Peyer's patch (tissue), 4 donors: ENCODE measurements at places on chromosomes 2 and 18. TPM values are rescaled to one million over a fixed set of nuclear protein-coding genes. Genes with fewer than 3 reads are reported as not detected.

- H3K27ac ChIP-seq = no peak overlapping the region
- no peaks in the 10 kb centered on the region for H3K4me1 ChIP-seq
- H3K27me3 ChIP-seq = peaks cover 37% of the 10 kb centered on the region
These were observed 9.0 kb downstream of the EMX1 start for GRCh38 chr2:72926368-72926767.

- no peaks in the 10 kb centered on the region for H3K27me3 ChIP-seq
- DNase-seq = no peak
- no peak overlapping the region for H3K27ac ChIP-seq
- H3K4me3 ChIP-seq = no peak overlapping the region
- H3K36me3 ChIP-seq = no peaks in the 10 kb centered on the region
These were observed 97.4 kb upstream of the NEUROD1 start for GRCh38 chr2:181777734-181778133.

Gene RMND5A
- 26.4 TPM for total RNA-seq

GRCh38 chr18:63111671-63112402, 207.7 kb downstream of the BCL2 start:
- no peak overlapping the region for H3K27ac ChIP-seq
- no peaks in the 10 kb centered on the region for H3K4me1 ChIP-seq
- no peak for DNase-seq
- no peaks in the 10 kb centered on the region for H3K27me3 ChIP-seq

GRCh38 chr18:9612215-9612830, 2.0 kb downstream of the PPP4R1 start:
- no peak overlapping the region for H3K4me3 ChIP-seq
- DNase-seq = peak; percentile 33
- H3K4me1 ChIP-seq = no peaks in the 10 kb centered on the region
- H3K27ac ChIP-seq = no peak overlapping the region
- H3K27me3 ChIP-seq = no peaks in the 10 kb centered on the region
- no peaks in the 10 kb centered on the region for H3K36me3 ChIP-seq

DNA sequence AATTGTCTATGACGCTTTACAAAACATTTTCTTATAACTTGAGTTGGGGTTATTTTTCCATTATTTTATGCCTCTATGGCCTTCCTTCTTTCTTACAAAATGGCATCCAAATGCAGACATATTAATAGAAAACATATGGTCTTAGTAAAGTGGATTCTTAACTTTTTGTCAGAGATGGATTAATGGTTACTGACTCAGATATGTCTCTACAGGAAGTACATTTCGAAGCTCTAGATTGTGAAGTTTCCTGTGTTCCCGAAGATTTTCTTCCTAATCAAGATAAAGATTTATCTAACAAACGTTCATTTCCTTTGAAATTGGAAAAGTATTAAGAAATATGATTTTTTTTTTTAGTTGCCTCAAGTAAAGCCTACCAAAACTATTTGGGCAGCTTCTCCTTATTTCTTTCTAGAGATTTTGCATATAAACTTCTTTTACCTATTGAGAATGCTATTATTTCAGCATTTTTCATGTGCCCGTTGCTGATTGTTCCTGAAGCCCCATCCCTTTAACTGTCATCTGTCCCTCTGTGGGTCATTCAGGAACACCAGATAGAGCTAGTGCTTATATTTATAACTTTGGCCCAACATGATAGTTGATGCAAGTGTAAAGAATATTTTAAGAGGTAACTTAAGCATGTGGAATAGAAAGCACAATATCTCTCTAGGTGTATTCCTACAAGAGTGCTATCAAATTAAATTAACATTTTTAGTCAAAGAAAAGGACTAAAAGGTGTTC, 498.0 kb downstream of the CCDC85A start:
- H3K27ac ChIP-seq = no peak overlapping the region
- H3K27me3 ChIP-seq = no peaks in the 10 kb centered on the region
- no peak for DNase-seq
- H3K4me3 ChIP-seq = no peak overlapping the region
- no peaks in the 10 kb centered on the region for H3K4me1 ChIP-seq

GRCh38 chr2:20213651-20214565, 11.0 kb downstream of the SDC1 start:
- H3K27me3 ChIP-seq = no peaks in the 10 kb centered on the region
- H3K4me1 ChIP-seq = no peaks in the 10 kb centered on the region
- H3K4me3 ChIP-seq = no peak overlapping the region
- peak overlapping the region; percentile 80 for H3K27ac ChIP-seq
- DNase-seq = no peak

DNA sequence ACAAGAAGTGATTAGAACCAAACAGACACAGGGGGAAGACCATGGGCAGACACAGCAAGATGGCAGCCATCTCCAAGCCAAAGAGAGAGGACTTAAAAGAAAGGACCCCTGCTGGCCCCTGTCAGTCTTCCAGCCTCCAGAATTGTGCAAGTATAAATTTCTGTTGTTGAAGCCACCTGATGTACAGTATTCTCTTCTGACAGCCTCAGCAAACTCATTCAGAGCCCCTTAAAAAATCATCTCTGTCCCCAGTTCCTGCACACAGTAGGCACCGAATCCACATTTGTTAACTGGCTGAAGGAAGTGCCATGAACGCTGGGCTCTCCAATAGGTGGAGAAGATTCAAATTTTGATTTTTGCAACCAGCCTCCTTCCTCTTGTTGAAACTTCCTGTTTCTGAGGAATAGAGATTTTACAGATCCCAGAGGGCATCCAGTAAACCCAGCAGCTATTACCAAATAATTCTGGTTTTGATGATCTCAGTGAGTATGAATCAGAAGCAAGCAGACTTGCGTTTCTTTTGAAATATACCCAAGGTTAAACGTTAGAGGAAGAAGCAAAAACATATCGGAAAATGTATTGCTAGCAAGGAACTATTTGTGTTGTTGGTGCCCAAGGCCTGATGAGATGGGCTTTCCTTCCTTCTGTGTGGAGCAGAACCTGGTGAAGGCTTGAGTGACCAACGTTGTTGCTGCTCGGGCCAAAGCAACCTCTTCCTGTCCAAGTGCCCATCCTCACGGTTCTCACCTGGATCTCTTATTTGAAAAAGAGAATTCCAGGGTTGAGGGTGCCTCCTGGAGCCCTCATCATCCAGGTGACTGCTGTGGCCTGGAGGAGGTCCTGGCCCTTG, 47.7 kb upstream of the PLB1 start:
- H3K4me3 ChIP-seq = no peak overlapping the region
- no peaks in the 10 kb centered on the region for H3K4me1 ChIP-seq
- H3K27me3 ChIP-seq = no peaks in the 10 kb centered on the region
- DNase-seq = no peak
- H3K36me3 ChIP-seq = no peaks in the 10 kb centered on the region

DNA sequence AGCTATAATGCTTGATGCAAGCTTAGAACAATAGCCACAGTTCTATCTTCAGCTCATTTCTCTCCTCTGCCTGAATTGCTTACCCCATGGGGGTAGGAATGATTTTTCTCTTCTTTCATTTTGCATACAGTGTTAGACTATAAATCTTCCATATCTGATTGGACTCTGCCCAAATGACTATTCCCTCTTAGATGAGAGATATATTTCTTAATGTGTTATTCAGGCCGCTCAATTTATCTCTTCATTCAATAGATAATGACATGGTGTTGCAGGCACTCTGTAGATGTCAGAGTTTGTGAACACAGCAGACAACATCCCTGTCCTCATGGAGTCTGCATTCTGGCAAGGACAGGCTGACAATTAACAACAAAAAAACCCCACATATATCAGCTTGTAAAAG, 443.7 kb upstream of the CELF4 start:
- no peak for DNase-seq
- no peaks in the 10 kb centered on the region for H3K27me3 ChIP-seq
- no peaks in the 10 kb centered on the region for H3K36me3 ChIP-seq
- no peak overlapping the region for H3K4me3 ChIP-seq
- no peaks in the 10 kb centered on the region for H3K4me1 ChIP-seq

DNA sequence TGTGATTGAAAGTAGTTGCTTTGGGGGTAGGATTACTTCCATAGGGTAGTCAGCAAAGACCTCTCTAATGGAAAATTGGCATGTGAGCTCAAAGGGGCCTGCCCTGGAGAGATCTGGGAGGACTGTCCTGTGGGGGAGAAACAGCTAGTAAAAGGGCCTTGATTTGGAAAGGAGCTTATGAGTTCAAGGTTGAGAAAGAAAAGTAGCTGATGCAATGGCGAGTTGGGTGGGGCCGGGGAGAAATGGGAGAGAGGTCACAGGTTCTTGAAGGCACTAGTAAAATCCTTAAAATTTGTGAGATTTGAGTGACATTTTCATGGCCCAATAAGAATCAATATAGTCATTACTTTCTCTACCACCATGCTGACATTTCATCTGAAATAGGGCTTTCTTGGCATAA, 82.0 kb upstream of the CCDC195 start:
- H3K4me3 ChIP-seq = no peak overlapping the region
- DNase-seq = no peak
- no peaks in the 10 kb centered on the region for H3K36me3 ChIP-seq
- no peaks in the 10 kb centered on the region for H3K4me1 ChIP-seq

DNA sequence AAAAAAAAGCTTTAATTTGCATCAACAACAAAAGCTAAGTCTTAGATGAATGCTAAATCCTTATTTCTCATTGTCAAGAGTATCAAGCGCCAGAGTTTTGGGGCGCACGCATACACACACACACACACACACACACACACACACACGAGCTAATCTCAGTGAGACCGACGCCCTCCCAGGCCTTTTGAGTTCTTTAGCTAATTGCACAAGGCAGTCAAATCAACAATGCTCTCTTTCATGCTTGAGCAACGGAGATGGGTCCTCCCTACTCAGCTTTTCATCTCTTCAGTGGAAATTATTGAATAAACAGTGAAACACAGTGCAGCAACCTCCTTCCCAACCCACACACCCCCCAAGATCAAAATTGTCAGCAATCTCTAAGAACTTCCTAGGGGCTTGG, 19.2 kb downstream of the GKN1 start:
- no peaks in the 10 kb centered on the region for H3K36me3 ChIP-seq
- no peaks in the 10 kb centered on the region for H3K4me1 ChIP-seq
- no peaks in the 10 kb centered on the region for H3K27me3 ChIP-seq
- no peak for DNase-seq
- no peak overlapping the region for H3K4me3 ChIP-seq
- no peak overlapping the region for H3K27ac ChIP-seq

DNA sequence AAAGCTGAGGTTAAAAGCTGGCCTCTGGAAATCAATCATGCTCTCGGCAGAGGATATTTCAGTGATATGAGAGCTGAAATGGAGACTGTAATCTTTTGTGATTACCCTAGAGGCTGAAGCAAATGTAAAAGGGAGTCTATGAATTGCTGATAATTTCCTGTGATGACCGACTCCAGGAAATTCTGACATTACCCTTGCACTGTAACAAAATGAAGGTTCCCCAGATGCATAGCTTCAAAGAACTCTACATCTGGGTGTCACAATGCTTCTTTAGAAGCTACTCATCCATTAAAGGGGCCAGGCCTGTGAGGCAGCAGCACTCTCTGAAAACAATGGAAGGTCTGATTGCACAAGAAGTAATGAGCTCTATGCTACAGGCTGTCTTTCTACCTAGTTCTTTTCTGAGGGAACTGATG, 268.2 kb upstream of the SESTD1 start:
- no peaks in the 10 kb centered on the region for H3K4me1 ChIP-seq

- no peak for DNase-seq
- H3K27me3 ChIP-seq = no peaks in the 10 kb centered on the region
- no peak overlapping the region for H3K4me3 ChIP-seq
- H3K27ac ChIP-seq = no peak overlapping the region
These were observed 93.7 kb upstream of the SRD5A2 start for GRCh38 chr2:31674446-31674845.

GRCh38 chr2:72954376-72955227, 37.3 kb downstream of the EMX1 start:
- H3K36me3 ChIP-seq = no peaks in the 10 kb centered on the region
- DNase-seq = no peak
- no peak overlapping the region for H3K4me3 ChIP-seq
- no peak overlapping the region for H3K27ac ChIP-seq
- no peaks in the 10 kb centered on the region for H3K4me1 ChIP-seq
- no peaks in the 10 kb centered on the region for H3K27me3 ChIP-seq

Gene SLC38A11
- total RNA-seq = 3.2 TPM

Gene DCDC2C
- not detected for total RNA-seq

Gene RAX
- not detected for total RNA-seq

Gene SLC9A4
- total RNA-seq = not detected

Gene NR4A2
- total RNA-seq = 1.9 TPM

DNA sequence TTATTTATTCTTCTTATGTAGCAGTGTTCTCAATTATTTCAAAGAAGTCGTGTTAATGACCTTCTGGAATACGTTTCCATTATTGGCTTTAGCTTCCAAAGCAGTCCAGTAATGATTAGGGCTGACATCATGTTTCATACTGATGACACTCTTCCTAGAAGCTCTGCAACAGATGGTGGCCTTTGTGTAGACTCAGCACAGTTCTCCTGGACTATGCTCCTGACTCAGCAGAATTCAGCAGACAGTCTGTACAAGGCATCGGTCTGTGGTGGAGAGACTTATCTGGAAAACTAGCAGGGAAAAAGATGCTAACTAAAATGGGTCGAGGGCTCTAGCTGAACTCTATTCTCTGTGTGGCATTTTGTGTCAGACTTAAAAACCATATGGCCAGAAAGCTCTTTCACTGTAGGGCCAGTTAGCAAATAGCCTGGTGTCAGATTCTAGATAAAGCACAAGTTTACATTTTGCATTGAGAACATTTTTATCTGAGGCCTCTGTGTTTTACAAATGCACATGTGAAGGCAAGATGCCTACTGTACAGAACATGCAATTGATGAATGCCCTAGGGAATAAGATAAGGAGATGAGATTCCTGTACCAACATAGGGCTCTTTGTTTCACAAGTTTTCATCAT, 35.1 kb downstream of the GULP1 start:
- no peaks in the 10 kb centered on the region for H3K36me3 ChIP-seq
- no peak overlapping the region for H3K27ac ChIP-seq
- H3K4me3 ChIP-seq = no peak overlapping the region

GRCh38 chr2:74846481-74846880, 12.6 kb downstream of the HK2 start:
- no peaks in the 10 kb centered on the region for H3K36me3 ChIP-seq
- H3K27ac ChIP-seq = no peak overlapping the region

DNA sequence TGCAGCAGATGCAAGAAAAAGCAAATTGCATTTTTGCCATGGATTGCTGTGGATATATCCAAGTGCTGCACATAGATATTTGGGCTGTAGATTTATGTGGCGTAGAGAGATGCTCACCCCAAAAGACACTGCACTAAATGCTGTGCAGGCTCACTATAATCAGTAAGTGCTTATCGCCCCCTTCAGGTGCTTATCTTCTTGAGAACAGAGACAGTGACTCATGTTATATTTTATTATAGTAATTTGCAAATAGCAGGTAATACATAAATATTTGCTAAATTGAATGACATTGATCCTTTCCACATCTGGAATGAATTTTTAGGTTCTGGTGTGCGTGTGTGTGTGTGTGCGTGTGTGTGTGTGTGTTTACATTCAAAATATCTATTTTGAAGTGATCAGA, 36.8 kb upstream of the PLEKHM3 start:
- no peak overlapping the region for H3K4me3 ChIP-seq
- no peak for DNase-seq
- no peaks in the 10 kb centered on the region for H3K4me1 ChIP-seq
- H3K36me3 ChIP-seq = no peaks in the 10 kb centered on the region
- no peak overlapping the region for H3K27ac ChIP-seq
